ENCODE measurements at places on chromosomes 3 and 15. TPM values are rescaled to one million over a fixed set of nuclear protein-coding genes. Genes with fewer than 3 reads are reported as not detected.

The FEZF2 gene
- not detected for total RNA-seq

The SCAMP5 gene
- total RNA-seq, result 2.1 TPM

The LRRC2 gene
- total RNA-seq, result 0.32 TPM

The LINGO1 gene
- 2.7 TPM for total RNA-seq

The CP gene
- 14.1 TPM for total RNA-seq

The RLBP1 gene
- total RNA-seq, result not detected

The CDHR4 gene
- not detected for total RNA-seq

The UPK1B gene
- total RNA-seq, result not detected

The USP19 gene
- total RNA-seq, result 55.2 TPM

The NUDT16 gene
- total RNA-seq, result 15.4 TPM

The HCN4 gene
- total RNA-seq, result not detected

The SRGAP3 gene
- total RNA-seq, result 0.36 TPM

The GOLGA8J gene
- not detected for total RNA-seq

The SLC41A3 gene
- 38.7 TPM for total RNA-seq

The IL17RC gene
- total RNA-seq, result 50.9 TPM

The GDPGP1 gene
- total RNA-seq, result 7.8 TPM

Data from cardiac atrium fibroblast (primary cell).